ENCODE measurements at places on chromosomes 5 and 9.

- no peaks in the 10 kb centered on the region for H3K27me3 ChIP-seq
- no peak for DNase-seq
- peaks cover 7% of the 10 kb centered on the region for H3K36me3 ChIP-seq
- peaks cover 5% of the 10 kb centered on the region for H3K4me1 ChIP-seq
These were observed 39.4 kb downstream of the TNFAIP8 start for GRCh38 chr5:119395080-119395836.

GRCh38 chr5:131545845-131546244 lies 89.2 kb downstream of the RAPGEF6 start:
- DNase-seq = peak; percentile 83
- H3K36me3 ChIP-seq = no peaks in the 10 kb centered on the region
- no peaks in the 10 kb centered on the region for H3K27me3 ChIP-seq

DNA sequence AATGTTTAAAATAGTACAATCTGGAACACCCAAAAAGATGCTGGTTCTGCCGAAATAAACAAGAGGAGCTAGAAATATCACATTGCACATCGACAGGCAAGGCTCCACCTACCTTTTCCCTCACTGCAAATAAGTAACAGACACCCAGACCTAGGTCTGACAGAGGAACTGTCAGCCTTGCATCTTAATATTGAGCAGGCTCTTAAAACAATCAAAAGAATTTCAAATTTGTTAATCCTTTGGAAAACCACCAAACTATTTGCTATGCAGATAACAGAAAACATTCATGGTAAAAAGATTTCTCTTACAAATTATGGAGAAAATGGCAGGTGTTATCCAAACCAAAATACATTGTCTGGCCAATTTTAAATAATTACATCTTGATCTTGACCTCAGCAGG lies 71.3 kb downstream of the FRMD3 start:
- no peaks in the 10 kb centered on the region for H3K27me3 ChIP-seq
- no peak overlapping the region for H3K4me3 ChIP-seq
- no peaks in the 10 kb centered on the region for H3K4me1 ChIP-seq
- H3K36me3 ChIP-seq = no peaks in the 10 kb centered on the region

DNA sequence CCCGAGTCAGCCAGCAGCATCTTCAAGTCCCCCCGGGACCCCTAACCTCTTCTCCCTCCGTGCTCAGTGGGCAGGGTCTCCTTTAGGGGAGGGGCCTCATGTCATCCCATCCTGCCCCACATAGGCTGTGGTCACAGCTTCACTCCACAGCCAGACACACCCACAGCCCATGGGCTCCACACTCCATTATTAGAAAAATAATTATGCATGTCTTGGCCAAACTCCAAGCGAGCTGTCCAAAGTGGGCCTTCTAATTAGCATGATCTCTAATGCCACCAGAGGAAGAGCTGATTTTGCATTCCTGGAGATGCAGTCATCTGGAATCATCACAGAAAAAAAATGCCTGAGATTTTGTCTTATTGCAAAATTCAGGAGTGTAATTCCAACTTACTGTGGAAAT lies 418.2 kb downstream of the IRX2 start:
- H3K27ac ChIP-seq = no peak overlapping the region
- H3K36me3 ChIP-seq = no peaks in the 10 kb centered on the region
- no peaks in the 10 kb centered on the region for H3K27me3 ChIP-seq
- H3K4me1 ChIP-seq = no peaks in the 10 kb centered on the region
- no peak overlapping the region for H3K4me3 ChIP-seq

DNA sequence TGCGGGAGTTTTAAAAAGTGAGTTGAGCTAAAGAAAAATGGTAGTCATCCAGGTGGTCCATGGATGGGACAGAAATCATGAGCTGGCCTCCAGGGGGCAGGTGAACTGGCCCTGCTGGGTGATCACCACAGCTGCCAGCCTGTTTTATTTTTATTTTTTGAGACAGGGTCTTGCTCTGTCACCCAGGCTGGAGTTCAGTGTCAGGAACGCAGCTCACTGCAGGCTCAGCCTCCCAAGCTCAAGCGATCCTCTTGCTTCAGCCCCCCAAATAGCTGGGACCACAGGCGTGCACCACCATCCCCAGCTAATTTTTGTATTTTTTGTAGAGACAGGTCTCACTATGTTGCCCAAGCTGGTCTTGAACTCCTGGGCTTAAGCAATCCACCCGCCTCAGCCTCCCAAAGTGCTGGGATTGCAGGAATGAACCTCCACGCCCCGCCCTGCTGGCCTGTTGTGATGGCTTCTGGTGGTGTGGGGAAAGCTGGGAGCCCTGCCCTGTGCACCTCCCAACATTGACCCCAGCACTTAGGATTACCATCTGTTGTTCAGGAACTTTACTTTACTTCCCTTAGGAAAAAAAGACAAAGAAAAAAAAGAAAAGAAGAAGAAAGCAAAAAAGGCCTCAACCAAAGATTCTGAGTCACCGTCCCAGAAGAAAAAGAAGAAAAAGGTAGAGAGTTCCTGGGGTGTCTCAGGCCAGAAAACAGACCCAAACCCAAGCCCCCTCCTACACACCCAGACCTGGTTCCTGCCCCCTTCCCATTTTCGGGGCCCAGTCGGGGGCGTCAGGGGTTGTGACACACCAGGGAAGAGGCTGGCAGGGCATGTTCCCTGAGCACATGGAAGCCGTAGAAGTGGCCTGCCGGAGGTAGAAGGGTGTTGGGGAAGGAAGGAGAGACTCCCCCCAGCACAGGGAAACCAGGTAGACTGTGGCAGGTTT lies 14.7 kb downstream of the CD74 start:
- no peak for DNase-seq
- H3K4me3 ChIP-seq = no peak overlapping the region
- peaks cover 19% of the 10 kb centered on the region for H3K4me1 ChIP-seq

GRCh38 chr9:89903141-89903475 lies 298.3 kb downstream of the GADD45G start:
- no peaks in the 10 kb centered on the region for H3K4me1 ChIP-seq
- no peaks in the 10 kb centered on the region for H3K36me3 ChIP-seq
- H3K4me3 ChIP-seq = no peak overlapping the region
- no peak for DNase-seq

GRCh38 chr5:77776554-77777206 lies 541 bp upstream of the TBCA start:
- peak; percentile 67 for DNase-seq
- H3K4me1 ChIP-seq = peaks cover 6% of the 10 kb centered on the region
- no peaks in the 10 kb centered on the region for H3K27me3 ChIP-seq
- H3K4me3 ChIP-seq = peak overlapping the region; percentile 74
- H3K36me3 ChIP-seq = no peaks in the 10 kb centered on the region
- peak overlapping the region; percentile 42 for H3K27ac ChIP-seq

DNA sequence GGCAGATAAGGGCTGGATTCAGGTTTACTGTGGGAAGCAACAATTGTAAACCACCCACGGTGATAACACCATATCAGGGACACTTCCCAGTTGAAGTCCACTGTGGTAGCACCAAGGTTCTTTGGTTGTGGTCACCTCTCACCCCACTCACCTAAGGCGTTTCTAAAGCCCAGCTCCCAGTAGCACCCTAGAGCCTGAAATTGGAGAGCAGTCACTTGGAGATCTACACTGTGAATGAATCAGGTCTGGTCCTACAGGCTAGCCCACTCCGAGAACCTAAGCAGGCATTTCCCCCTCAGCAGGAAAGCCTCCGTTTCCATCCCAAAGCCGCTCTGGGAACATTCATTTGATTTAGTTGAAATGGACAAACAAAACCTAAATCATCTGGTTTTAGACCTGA lies 191.3 kb downstream of the TTC39B start:
- H3K4me1 ChIP-seq = no peaks in the 10 kb centered on the region
- no peak overlapping the region for H3K4me3 ChIP-seq
- no peaks in the 10 kb centered on the region for H3K36me3 ChIP-seq
- no peak overlapping the region for H3K27ac ChIP-seq

DNA sequence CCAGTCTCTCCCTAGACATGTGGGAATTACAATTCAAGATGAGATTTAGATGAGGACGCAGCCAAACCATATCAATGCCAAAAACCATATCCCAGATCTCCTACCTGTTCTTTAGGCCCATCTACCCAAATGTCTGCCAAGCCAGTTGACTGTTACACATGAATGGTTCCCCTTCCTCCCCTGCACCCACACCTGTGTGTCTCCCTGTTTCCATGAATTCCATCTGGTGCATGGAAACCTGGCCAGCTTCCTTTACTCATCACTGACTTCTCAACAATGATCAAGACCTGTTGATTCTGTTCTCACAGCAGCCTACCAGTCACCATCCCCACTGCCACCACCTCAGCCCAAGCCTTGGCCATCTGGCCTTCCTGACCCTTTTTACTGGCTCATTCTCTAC lies 222.7 kb downstream of the NR3C1 start:
- no peaks in the 10 kb centered on the region for H3K27me3 ChIP-seq
- no peak for DNase-seq
- no peak overlapping the region for H3K4me3 ChIP-seq
- H3K4me1 ChIP-seq = peaks cover 4% of the 10 kb centered on the region
- H3K27ac ChIP-seq = no peak overlapping the region
- no peaks in the 10 kb centered on the region for H3K36me3 ChIP-seq

DNA sequence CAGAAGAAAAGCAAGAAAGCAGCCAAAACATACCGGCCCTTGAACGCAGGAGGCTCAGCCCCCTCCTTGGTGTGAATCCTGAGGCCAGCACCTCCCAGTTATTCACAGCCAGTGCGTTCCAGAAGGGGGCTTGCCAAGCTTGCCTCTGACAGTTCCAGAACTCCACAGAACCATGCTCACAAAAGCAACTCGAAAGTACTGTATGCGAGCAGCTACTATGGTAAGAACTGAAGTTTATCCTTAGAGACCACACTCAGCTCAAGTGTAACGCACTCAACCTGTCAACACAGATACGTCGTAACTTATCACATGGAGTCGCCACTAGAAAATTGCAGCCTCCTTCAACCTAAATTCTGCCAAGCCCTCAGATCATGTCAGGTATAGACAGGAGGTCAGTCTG lies 1.4 kb downstream of the UBAC1 start:
- no peak for DNase-seq
- H3K36me3 ChIP-seq = no peaks in the 10 kb centered on the region

All from IMR-90 (cell line).